ENCODE measurements at places on chromosomes 12 and 14.
A peak's percentile ranks its signal among the peaks of the same experiment; 100 is the strongest.

DNA sequence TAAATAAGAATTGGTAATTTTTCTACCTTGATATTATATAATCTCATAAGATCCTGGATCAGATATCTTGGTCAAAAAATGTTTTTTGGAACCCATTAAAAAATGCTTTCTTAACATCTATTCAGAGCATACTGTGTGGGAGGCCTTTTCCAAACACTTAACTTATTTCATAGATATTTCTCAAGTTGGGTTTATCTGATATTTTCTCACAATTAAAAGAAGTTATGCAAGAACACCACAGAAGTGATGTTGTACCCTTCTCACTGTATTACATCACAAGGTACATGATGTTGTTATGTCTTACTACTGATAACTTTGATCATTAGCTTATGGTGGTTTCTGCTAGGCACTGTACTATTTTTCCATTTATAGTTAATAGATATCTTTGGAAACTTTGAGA, 23.4 kb upstream of the PRPF39 start:
- no peak for DNase-seq

- no peak for DNase-seq
These were observed 697.1 kb upstream of the SEL1L start for GRCh38 chr14:82230748-82231147.

GRCh38 chr14:23066855-23067744, 9.8 kb upstream of the CDH24 start:
- DNase-seq, result no peak

- no peak for DNase-seq
These were observed 157.0 kb downstream of the PIWIL1 start for GRCh38 chr12:130494736-130495135.

GRCh38 chr14:99915305-99916090, 122.3 kb downstream of the EML1 start:
- DNase-seq, result no peak

DNA sequence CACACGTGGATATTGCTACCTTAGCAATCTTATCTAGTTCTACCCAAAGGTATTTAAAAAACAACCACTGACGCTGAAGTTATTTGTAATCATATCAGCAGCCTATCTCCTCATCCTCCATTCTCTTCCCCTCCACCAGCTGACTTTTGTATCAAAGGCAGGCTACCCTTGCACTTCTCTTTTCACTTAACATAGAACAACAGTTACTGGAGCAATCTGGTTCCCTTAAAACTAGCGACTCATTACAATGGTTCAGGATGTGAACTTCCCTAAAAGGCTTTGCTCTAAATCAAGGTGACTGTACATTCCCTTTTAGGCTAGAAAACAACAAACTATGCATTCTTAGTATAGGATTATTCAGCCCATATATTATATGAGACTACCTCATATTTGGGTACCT, 404.7 kb downstream of the APAF1 start:
- no peak for DNase-seq

DNA sequence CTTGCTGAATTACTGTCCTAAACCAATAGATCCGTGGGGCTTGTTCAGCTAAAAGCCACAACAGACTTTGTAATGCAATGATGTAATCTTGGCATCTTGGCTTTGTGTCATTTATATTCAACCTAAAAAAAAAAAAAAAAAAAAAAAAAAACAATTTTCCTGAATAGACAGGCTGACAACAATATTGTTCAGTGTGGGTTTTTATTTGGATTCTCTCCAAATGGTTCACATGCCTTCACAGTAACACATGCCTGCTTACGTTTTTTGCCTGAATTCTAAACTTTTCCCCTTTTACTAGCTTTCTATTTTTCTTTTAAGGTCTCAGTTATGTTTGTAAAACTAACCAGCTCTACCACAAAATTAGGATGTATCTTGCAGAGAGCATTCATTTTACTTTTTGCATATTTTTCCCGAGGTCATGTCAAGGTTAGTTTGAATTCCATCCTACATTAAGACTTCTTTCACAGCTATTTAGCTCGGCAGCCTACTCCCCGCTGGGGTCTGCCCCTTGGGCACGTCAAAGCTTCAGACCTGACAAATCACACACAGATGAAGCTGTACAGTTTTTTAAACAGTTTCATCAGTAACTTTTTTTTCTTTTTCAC, 213.7 kb upstream of the NPAS3 start:
- DNase-seq, result no peak

DNA sequence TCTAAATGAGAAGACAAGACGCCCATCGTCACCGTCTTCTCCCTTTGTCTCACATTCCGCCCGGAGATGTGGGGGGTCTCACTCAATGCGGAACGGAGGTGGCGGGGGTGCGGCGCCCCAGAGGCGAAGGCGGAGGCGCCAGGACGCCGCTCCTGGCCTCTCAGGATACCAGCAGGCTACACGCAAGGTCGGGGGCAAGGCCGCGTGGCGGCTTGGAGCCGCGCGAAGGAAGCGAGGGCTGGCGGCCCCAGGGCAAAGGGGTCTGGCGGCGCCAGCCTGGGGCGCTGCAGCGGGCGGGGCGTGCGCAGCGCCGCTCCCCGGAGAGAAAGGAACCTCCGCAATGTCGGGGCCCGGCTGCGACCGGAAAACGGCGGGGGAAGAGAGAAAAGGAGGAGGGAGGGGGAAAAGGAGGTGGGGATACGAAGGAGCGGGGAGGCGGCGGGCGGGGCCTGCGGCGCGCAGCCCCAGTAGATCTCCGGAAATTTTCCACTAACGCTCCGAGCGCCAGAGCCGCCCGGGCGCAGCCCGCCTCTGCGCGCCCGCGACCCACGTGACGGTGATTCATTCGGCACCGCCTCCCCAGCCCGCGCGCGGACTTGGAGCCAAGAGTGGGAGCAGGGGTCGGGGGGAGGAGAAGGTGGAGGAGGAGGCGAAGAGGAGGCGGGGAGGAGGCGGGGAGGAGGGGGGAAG, 10.5 kb upstream of the SLC38A2 start:
- peak; percentile 88 for DNase-seq

- no peak for DNase-seq
These were observed 26.9 kb downstream of the MYRFL start for GRCh38 chr12:69851976-69852375.

DNA sequence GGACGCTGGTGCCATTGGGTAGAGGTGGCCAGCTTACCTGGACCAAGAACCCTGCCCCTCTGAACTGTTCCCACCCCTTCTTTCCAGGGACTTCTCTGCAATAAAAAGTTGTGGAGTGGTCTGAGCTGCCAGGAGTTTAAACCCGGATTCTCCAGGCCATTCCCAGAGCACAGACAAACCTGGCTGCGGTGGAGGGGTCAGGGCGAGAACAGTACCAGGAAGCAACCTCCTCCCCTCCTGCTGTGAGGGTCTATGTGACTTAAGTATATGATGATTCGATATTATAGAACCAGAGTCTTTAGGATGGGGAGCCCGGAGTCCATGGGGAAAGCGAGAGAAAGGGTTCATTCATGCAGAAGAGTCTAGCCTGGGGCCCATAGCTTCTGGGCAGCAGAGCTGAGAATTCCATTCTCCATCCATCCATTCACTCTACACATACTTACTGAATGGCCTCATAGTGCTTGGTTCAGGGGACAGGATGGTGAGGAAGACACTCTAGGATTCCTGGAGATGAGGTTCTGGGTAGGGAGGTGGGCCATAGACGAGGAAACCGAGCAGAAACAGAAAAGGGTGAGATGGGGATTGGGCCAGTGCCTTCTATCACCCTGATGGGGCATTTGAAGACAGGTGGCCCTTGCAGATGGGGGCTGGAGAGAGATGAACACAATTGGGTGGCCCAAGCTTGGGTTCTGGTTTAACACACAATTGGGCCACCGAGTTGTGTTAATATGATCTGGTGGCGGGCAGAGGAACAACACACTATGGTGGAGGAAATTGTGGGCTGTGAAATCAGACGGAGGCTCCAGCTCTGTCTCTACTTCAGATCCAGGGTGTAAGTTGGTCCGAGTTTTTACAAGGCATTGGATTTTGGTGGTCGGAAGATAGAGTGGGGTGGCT, 5.2 kb downstream of the KRT86 start:
- no peak for DNase-seq

GRCh38 chr14:55600784-55601561, 21.0 kb downstream of the KTN1 start:
- no peak for DNase-seq

GRCh38 chr12:112750971-112751370, 40.6 kb upstream of the RPH3A start:
- no peak for DNase-seq

DNA sequence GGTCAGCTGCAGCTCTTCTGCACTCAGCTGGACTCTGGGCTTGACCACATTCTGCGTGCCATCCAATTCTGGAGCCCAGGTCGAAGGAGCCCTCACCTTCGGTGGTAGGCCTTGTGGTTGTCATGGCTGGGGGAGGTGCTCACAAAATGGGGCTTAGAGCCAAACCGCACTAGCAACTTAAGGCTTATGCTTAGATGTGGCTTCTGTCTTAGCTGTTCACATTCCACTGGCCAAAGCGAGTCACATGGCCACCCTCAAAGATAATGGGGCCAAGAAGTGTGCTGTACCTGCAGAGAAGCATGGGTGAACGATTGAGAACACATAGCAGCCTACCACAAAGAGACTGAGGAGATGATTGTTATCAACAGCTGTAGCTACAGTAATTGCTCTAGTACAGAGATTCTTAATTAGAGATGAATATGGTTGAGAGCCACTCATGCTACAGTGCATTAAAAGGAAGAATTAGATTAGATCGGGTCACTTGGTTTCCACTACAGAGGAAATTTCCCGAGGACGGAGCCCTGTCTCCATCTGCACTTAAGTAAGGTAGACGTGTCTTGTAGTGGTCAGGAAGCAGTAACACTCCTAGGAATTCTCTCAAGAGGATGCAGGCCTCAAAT, 334.6 kb upstream of the FKBP4 start:
- DNase-seq, result no peak

- no peak for DNase-seq
These were observed 44.7 kb upstream of the SINHCAF start for GRCh38 chr12:31370531-31371255.

GRCh38 chr14:105271224-105271890, 23.0 kb downstream of the BTBD6 start:
- no peak for DNase-seq

GRCh38 chr12:12439636-12440035, 82.8 kb downstream of the BORCS5 start:
- no peak for DNase-seq

DNA sequence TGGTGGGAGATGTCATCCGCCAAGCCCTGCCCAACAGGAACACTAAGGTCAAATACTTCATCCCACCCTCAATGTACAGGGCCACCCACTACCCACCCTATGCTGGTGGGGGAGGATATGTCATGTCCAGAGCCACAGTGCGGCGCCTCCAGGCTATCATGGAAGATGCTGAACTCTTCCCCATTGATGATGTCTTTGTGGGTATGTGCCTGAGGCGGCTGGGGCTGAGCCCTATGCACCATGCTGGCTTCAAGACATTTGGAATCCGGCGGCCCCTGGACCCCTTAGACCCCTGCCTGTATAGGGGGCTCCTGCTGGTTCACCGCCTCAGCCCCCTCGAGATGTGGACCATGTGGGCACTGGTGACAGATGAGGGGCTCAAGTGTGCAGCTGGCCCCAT, 3.5 kb downstream of the B3GNT4 start:
- DNase-seq, result no peak

- DNase-seq, result no peak
These were observed 508 bp upstream of the KCNH5 start for GRCh38 chr14:63045612-63046320.

DNA sequence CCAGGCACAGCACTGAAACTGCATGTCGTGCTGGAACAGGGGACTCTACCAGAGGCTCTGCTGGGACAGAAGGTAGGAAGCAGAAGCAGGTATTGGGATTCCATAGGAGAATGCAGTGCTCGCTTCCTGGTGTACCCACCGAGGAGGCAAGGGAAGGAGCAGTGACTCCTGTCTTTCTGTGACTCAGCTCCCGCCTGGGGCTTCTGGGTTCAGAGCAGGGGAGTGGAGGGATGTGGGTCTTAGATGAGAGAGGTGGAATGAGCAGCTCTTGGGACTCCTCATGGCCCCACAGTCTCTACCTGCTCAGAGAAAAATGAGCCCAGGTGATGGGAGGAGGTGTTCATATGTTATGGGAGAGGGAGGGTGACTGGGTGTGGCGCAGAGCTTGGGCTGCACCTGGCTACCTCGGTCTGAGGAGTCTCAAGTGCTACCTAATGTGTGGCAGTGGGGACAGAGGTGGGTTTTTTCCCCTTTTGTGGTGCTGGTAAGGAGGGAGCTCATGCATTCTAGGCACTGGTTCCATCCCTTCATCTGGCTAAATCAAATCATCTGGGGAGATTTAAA, 26.3 kb downstream of the WNT5B start:
- DNase-seq, result no peak

DNA sequence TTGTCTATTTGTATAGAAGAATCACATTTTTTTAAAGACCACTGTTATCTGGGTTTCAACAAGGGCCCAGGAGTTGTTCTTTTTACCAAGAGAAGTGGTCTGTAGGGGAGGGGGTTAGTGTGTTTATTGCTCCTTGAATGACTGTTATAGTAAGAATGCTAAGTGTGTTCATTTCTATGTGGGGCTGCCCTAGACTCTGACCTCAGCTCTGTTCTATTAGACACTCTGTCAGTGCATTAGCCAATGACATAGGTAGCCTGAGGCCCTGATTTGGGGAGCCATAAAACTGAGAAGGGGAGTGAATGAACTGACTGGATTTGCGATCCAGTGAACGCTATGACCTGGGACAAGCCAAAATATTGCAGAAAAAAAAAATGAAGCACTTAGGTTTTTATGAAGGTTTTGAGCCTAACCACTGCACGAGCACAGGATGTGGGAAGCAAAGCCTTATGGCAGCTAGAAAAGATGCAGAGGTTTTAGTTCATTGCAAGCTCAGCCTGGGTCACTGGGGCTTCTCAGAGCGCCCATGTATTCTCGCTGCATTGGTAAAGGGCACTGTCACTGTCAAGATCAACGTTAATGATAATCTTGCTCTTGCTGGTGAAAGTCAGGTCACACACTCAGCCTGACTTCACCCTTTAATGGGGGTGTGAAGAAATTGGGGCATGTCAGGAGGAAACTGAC, 63.8 kb downstream of the PRKCH start:
- DNase-seq, result no peak

GRCh38 chr12:119989361-119989730, 310 bp downstream of the BICDL1 start:
- DNase-seq, result no peak

DNA sequence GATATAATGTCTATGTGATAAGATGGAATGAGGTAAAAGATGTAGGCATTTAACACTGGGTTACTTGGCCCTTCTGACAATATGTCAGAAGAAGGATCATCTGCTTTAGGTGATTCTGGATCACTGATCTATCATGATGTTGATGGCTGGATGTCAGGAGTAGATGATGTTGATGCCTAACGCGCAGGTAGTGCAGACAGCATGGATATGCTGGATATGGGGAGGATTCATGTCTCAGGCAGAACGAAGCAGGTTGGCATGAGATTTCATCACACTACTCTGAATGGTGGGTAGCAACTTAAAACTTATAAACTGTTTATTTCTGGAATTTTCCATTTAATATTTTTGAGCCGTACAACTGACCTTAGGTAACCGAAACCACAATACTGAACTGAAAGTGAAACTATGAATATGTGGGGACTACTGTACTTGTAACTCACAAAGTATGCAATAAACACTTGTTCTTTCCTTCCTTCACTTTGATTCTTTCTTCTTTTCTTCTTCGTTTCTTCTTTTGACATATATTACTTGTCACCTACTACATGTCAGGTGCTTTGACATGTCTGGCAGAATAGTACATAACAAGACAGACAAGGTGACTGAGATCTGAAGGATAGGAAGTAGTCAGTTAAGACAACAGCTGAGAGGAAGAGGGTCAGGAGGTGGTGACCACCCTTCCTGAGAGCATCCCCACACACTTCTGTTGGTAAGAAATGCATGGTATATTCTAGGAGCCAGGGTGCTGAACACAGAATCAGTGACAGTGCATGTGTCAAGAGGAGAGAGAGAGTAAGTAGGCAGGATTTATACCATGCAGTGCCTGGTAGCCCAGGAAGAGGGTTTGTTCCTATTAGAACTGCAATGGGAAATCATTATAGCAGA, 238.8 kb downstream of the PPFIA2 start:
- DNase-seq, result no peak

Measured in activated T-cell treated with anti-CD3 and anti-CD28 coated beads for 1 hour (primary cell).